ENCODE measurements at places on chromosomes 12 and 14.

DNA sequence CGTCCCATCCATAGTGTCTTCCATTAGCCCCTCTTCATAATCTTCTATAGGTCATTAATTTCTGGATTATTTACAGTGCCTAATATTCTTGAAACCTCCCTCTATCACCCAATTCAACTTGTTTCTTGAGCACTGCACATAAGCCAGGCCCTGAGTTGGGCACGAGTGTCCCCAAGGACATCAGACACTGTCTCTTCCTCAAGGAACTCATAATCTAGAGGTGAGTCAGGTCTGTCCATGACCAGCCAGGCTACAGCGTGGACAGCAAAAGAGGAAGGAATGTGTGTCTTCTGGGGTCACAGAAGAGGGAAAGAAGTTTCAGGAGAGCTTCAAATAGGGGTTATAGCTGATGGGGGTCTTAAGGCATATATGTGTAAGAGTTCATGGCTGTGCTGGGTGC is 12.5 kb downstream of the SPTB start:
- DNase-seq = no peak

GRCh38 chr14:60757567-60758002 is 23.0 kb downstream of the MNAT1 start:
- no peak for DNase-seq

DNA sequence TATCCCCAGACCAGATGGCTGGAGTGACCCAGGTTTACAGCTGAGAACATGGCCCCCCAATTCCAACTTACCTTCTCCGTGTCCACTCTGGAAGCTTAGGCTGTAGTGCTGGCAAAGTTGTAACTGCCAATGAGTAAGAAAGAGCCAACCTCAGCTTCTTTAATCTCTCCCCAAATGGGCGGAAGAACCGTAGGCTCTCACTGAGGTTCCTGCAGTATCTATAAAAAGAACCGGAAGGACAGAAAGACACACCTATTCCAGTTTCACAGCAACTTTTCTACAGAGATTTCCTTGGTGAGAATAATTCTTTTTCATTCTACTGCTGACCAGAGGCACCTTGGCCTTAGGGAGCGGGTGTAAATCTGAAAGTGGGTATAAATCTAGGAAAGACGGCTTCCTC is at the start of gene GPRC5D:
Gene GPRC5D, minus strand, starts transcription at position 135 of the 400 bp plus-strand sequence. CDS start 1,786 bp downstream, outside the sequence.
- no peak for DNase-seq

DNA sequence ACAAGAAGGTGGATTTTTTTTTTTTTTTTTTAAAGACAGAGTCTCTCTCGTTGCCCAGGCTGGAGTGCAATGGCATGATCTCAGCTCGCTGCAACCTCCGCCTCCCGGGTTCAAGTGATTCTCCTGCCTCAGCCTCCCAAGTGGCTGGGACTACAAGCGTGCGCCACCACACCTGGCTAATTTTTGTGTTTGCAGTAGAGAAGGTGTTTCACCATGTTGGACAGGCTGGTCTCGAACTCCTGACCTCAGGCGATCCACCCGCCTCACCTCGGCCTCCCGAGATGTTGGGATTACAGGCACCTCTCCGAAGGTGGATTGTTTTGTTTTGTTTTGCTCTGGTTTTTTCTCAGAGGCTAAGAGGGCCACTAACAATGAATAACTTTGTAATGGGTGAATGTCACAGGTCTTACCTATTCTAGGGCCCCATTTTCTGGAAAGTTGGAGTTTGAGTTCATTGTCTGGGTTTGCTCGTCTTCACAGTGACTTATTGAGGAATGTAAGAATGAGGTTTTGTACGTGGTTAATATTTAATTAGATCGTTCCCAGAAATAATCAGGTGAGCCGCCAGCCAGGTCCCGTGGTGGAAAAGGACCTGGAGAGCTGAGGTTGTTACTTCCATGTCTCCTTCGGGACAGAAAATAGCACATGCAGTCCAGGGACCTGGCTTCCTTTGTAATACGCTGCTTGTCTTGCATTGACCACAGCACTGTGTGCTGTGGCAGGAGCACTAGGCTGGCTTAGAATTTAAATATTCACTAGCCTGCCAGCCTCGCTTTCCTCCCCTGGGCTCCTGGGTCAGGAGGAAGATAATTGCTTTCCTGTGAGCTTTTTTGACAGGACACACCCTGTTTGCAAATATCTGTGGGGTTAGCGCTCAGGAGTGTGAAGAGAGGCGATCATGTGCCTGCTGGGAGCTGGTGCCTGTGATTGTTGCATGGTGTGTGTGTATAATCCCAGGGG is 2.3 kb downstream of the HIP1R start:
- no peak for DNase-seq

DNA sequence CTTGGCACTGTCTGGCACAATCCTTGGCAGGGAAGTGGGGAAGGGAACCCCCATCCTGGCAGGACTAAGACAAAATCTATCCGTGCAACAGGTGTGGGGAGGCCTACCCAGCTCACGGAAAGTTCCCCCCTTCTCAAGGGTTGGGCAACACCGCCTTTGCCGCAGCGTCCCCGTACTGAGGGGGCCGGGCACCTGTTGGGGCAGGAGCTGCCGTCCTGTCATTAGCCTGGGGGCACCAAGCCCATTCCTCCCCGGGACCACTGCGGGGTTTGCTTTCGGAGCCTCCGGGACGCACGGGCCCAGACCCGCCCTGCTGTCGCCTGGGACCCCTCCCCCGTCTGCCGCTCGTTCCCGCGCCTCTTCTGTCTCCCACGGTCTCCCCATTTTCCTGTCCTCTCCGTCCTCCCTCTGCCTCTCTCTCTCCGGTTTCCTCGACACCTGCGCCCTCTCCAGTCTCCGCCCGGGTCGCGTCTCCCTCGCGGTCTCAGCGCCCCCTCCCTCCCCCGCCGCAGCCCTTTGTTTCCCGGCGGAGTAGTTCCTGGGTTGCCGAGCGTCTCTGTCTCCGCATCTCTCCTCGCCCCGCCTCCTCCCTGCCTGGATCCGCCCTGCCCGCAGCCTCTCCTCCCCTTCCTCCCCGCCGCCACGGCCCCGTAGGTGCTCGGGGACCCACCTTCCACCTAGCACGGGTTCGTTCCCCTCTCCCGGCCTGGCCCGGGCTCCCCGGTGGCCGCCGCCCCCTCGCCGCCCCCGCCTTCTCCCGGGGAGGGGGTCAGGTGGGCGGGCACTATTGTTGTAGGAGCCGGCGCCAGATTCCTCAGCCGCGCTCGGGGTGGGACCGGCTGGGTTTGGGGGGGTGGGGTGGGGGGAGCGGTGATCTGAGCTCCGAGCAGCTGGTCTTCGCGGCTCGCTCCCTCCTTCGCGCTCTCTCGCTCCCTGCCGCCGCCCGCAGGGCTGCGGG is at the start of gene CACNB3:
Gene CACNB3, plus strand, starts transcription at position 624 of the 958 bp plus-strand sequence. CDS start 434 bp downstream, outside the sequence.
- peak; percentile 92 for DNase-seq

DNA sequence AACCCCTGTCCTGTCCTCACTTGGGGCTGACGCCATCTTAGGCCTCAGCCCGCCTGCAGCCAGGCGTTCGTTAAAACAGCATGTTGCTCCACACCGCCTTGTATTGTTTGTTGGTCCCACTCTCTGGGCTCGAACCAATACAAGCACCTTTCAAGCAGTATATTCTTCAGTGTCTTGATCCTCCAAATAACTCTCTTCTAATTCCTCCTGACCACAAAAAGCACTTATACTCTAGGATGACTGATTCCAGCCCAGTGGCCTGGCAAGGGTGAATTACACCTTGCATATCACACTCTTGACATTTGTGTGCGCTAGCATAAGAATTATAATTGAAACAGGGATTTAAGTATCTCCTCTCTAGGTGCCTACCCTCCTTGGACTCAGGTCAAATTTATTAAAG is 7.1 kb downstream of the CCER1 start:
- DNase-seq = no peak

DNA sequence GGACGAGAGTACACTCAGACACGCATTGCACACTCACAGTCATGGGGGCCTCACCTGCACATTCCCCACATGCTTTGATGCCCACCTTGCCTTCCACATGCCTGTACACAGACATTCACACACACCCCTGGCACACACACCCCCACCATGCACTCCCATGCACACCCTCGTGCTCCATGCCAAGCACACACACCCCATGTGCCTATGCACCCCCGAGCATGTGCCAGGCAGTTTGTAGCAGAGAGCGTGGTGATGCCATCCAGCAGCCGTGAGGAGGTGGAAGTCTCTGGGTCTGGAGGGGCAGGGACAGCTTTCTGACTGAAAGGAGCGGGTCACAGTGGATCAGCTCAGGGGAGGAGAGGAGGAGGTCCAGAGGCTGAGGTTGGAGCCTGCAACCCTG is 10.7 kb upstream of the NXPH4 start:
- no peak for DNase-seq

GRCh38 chr14:63209160-63209559 is 4.9 kb downstream of the RHOJ start:
- no peak for DNase-seq

- no peak for DNase-seq
Observed at GRCh38 chr12:108399514-108399913, 60.4 kb upstream of the CMKLR1 start.

DNA sequence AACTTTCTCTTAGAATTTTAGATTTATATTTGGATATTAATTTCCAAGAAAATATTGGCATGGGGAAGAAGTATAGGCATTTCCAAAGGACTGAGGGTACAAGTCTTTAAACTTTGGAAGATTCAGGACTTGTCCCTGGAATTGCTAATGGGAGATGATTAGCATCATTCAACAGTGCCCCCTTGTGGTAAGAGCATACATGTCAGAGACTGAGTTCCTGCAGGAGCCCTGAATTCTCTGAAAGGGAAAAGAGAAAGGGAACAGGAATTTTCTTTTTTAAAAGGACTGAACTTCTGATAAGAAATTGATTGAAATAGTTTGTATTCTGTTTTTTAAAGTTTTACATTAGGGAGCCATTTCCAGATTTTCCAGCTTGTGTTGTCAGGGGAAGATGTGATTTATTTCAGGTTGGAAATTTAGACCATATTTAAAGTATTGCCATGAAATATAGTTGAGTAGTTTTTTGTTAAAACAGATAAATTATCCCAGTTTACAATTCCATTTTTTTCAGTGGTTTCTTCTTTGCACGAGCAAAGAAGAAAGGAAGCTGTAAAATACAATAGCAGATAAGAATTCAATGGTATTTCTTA is 44.0 kb upstream of the REP15 start:
- peak; percentile 56 for DNase-seq

GRCh38 chr14:106844608-106845285 is 1318.4 kb downstream of the TMEM121 start:
- no peak for DNase-seq

- DNase-seq = peak; percentile 57
Observed at GRCh38 chr12:128259556-128260070, 7.4 kb upstream of the TMEM132C start.

DNA sequence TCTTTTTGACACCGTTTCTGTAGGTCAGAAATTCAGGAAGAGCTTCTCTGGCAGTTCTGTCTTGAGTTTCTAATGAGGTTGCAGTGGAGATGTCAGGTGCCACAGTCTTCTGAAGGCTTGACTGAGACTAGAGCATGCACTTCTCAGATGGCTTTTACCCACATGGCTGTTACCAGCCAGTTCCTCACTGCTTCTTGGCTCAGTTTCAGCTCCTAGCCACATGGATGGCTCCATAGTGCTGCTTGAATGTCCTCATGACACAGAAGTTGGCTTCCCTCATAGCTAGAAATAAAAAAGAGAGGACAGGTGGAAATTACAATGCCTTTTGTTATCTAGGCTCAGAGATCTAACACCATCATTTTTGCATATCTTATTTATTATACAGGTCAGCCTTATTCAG is 38.1 kb upstream of the SLC2A13 start:
- no peak for DNase-seq
